ENCODE measurements at places on chromosomes 4 and X. TPM values are rescaled to one million over a fixed set of nuclear protein-coding genes. Genes with fewer than 3 reads are reported as not detected.

The SPATA4 gene
- total RNA-seq = not detected

The XG gene
- 0.65 TPM for total RNA-seq

The FHIP1A gene
- not detected for total RNA-seq

The CYTL1 gene
- not detected for total RNA-seq

The EGF gene
- not detected for total RNA-seq

The HSFX4 gene
- total RNA-seq = not detected

The HELQ gene
- total RNA-seq = 8.8 TPM

The FAM53A gene
- total RNA-seq = 2.5 TPM

The PLP1 gene
- not detected for total RNA-seq

The EREG gene
- not detected for total RNA-seq

The ASB5 gene
- total RNA-seq = not detected

The JADE3 gene
- 1.3 TPM for total RNA-seq

DNA sequence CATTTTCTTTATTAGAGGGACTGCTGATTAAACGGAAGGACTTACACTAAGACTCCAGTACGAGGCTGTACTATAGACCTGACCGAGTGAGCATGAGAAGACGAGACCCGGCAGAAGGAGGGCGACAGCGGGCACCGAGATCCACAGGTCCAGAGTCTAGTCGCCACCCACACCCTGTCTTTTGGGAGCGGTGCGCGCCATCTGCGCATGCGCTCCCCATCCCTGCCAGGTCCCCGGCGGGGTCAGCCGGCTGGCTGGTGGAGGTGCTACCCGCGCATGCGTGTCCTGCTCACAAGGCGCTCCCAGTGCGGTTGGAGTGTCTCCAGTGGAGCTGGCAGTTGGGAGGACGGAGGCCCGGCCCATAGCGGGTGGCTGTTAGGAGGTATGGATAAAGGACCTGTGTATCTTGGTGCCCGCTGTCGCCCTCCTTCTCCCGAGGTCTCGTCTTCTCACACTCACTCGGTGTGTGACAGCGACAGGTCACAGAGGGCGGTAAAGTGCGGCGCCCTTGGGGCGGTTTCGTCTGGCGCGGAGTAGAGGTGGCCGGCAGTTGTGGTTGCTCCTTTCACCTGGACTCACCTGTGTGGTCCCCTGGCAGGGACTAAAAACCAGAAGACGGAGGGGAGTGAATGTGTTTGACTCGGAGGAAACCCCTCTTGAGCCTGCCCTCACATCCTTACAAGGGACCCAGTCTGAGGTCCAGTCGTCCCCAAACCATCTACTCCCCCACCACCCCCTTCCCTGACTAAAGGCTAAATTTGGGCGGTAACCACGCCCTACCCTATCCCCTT lies 7.6 kb upstream of the HSD17B10 start:
- peak overlapping the region; percentile 72 for H3K27ac ChIP-seq
- H3K4me3 ChIP-seq = peak overlapping the region; percentile 80
- peaks cover 20% of the 10 kb centered on the region for H3K4me1 ChIP-seq
- H3K27me3 ChIP-seq = peaks cover 2% of the 10 kb centered on the region

DNA sequence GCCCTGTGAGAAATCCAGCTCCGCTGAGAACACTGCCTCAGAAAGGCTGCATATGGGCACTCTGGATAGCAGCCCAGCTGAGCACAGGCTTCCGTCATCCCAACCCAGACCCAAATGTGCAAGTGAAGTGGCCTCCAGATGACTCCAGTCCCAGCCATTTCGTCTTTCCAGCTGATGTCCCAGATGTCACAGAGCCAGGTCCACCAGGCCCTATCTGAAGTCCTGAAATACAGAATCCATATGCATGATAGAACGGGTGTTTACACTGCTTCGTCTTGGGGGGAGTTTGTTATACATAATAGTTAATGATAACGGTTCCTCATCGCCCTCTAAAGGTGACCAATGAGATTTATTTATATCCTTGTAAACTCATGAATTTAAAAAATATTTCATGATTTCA lies 72.6 kb upstream of the TRIM2 start:
- no peak overlapping the region for H3K27ac ChIP-seq
- no peak overlapping the region for H3K4me3 ChIP-seq
- peaks cover 25% of the 10 kb centered on the region for H3K4me1 ChIP-seq
- DNase-seq = no peak
- H3K27me3 ChIP-seq = peaks cover 28% of the 10 kb centered on the region

- H3K36me3 ChIP-seq = no peaks in the 10 kb centered on the region
- H3K4me3 ChIP-seq = no peak overlapping the region
- H3K27ac ChIP-seq = no peak overlapping the region
- H3K27me3 ChIP-seq = no peaks in the 10 kb centered on the region
- H3K4me1 ChIP-seq = no peaks in the 10 kb centered on the region
Measured at GRCh38 chr4:179268791-179269190, 1826.6 kb upstream of the AGA start.

DNA sequence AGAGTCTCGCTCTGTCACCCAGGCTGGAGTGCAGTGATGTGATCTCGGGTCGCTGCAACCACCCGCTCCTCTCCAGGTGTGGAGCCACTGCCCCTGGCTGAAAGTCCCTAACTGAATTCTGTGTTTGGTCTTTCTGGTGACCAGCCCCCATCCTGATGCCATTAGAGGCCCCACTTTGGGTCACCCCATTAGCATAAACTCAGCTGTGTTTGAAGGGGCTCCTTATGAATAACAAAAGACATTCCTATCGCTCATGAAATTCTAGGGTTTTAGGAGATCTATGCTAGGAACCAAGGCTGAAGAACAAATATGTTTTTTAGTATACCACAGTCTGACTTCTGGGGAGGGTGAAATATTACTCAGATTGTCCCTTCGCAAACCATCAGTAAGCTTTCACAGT lies 652.9 kb downstream of the ADGRL3 start:
- DNase-seq = no peak
- no peaks in the 10 kb centered on the region for H3K27me3 ChIP-seq
- no peaks in the 10 kb centered on the region for H3K36me3 ChIP-seq
- H3K27ac ChIP-seq = no peak overlapping the region
- H3K4me1 ChIP-seq = no peaks in the 10 kb centered on the region

DNA sequence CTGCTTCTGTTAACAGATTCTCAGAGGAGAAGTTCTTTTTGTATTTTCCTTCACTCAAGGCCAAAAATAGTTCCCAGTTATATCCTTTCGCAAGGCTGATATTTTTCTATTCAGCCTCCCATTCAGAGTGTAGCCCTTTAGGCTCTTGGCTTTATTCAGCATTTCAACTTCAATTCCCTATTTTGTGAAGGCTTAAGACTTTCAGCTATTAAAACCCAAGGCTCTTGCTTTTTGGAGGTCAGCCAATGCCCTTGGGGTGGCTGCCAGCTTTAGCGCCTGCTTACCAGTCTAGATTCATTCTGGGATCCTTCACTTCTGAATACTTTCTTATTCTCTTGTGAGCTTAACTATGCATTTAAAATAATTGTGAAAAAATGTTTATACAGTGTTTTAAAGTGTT lies 57.3 kb upstream of the ADGRA3 start:
- no peak for DNase-seq
- no peak overlapping the region for H3K27ac ChIP-seq
- H3K4me1 ChIP-seq = no peaks in the 10 kb centered on the region
- H3K27me3 ChIP-seq = no peaks in the 10 kb centered on the region
- H3K36me3 ChIP-seq = no peaks in the 10 kb centered on the region

GRCh38 chr4:106353786-106354185 lies 14.8 kb downstream of the GIMD1 start:
- no peak overlapping the region for H3K4me3 ChIP-seq
- H3K4me1 ChIP-seq = no peaks in the 10 kb centered on the region
- DNase-seq = no peak
- H3K27me3 ChIP-seq = no peaks in the 10 kb centered on the region

DNA sequence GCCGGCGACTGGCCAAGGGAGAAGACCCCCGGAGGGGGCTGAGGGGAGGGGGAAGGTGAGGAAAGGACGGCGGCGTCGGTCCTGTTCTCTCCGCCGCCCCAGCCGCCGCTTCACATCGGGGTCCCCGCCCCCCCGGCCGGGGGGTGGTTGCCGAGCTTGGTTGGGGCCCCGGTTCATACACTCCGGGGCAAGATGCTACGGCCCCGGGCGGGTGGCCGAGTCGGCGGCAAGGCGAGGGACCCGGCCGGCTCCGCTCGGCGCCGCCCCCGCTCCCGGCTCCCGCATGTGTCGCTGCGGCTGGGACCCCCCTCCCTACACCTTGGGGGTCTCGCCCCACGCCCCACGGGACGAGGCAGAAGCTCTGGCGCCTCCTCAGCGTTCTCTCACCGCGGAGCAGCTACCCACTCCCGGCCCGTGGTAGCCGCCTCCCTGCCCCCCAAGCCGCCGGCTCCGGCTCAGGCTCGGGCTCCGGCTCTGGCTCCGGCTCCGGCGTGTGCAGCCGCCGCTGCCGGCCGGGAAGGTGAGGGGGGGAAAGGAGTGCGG lies 461 bp downstream of the FBXW7 start:
- H3K4me1 ChIP-seq = peaks cover 69% of the 10 kb centered on the region
- peak overlapping the region; percentile 96 for H3K4me3 ChIP-seq
- peak overlapping the region; percentile 100 for H3K27ac ChIP-seq

- DNase-seq = no peak
- peaks cover 3% of the 10 kb centered on the region for H3K27me3 ChIP-seq
- H3K27ac ChIP-seq = no peak overlapping the region
- peaks cover 8% of the 10 kb centered on the region for H3K36me3 ChIP-seq
- H3K4me1 ChIP-seq = peaks cover 11% of the 10 kb centered on the region
Measured at GRCh38 chr4:26729027-26729426, 131.6 kb upstream of the STIM2 start.

DNA sequence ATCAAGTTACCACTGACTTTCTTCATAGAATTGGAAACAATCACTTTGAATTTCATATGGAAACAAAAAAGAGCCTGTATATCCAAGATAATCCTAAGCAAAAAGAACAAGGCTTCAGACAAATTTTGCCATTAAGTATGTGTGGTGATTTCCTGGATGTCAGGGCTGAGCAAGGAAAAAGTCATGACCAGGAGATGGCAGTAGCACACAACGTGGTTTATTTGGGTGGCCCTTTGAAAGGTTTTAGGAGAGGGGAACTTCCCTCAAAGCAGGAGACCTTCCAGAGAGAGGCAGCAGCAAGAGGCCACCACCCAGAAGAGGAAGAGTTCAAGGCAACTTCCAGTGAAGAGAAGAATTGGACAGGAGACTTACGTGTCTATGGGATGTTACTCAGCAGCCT lies 18.1 kb upstream of the ZXDB start:
- H3K4me3 ChIP-seq = no peak overlapping the region
- DNase-seq = no peak
- no peaks in the 10 kb centered on the region for H3K27me3 ChIP-seq
- no peak overlapping the region for H3K27ac ChIP-seq
- no peaks in the 10 kb centered on the region for H3K4me1 ChIP-seq
- H3K36me3 ChIP-seq = no peaks in the 10 kb centered on the region

DNA sequence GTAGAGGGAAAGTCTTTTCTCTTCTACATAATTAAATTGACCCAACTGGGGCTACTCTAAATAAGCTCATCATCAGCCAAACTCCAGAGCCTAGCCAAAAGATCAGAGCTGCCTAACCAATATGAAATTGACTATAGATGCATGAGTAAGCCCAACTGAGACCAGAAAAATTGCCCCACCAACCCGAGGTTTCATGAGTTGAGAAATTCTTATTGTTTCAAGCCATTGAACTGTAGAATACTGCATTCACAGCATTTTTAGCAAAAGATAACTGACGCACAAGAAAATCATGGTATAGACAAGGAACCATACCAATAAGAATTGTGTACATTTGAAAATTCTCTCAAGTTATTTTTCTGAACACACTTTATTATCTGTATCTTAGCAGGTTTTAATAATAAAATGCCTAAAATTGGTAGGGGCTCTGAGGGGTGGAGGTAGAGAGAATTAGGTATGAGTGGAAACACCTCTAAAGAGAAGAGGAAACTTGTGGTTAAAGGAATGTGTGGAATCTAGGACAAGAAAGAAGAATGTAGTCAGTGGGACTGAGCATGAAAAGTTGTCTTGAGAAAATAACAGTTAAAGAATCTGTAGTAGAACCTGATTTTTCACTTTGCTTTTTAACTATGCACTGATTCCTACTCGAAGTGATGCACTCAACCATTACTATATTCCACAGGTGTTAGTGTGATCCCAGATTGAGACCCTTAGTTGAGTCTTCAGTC lies 200.9 kb upstream of the PPP1R2C start:
- H3K27me3 ChIP-seq = no peaks in the 10 kb centered on the region
- H3K4me1 ChIP-seq = peaks cover 5% of the 10 kb centered on the region
- no peaks in the 10 kb centered on the region for H3K36me3 ChIP-seq
- DNase-seq = no peak
- H3K27ac ChIP-seq = no peak overlapping the region

Measured in activated T-helper 1 cell treated with anti-CD3 and anti-CD28 coated beads, Interleukin-12 subunit alpha, Interleukin-12 subunit beta, Interleukin-2, Interleukin-4 antibody, amounts not matched to agents 30 ng/mL and 10 ng/mL and 1 ng/mL, durations not matched to agents 14 hours and 24 hours and 36 hours (primary cell).